ENCODE measurements at places on chromosomes 2 and 18.
A peak's percentile ranks its signal among the peaks of the same experiment; 100 is the strongest.

GRCh38 chr18:80200171-80200931, 47.0 kb downstream of the PARD6G start:
- DNase-seq: peak; percentile 54

GRCh38 chr2:232993231-232993821, 19.7 kb downstream of the NGEF start:
- DNase-seq: no peak

DNA sequence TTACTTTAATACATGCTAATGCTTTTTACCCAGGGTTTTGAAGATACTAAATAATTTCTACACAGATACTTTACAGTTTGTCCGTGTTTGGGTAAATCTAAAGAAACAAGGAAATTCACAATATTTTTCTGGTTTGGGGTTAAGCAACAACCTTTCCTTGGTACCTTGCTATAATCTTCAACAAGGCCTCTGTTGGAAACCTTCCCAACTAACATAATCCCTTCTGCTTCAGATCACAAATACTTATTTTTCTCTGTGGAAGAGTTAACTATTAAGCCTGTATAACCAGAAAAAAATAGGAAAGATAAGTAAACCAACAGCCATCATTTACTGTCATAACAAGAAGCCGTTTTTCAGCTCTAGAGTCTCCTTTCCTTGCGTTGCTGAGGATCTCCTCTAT, 15.0 kb downstream of the FEZ2 start:
- DNase-seq: no peak

DNA sequence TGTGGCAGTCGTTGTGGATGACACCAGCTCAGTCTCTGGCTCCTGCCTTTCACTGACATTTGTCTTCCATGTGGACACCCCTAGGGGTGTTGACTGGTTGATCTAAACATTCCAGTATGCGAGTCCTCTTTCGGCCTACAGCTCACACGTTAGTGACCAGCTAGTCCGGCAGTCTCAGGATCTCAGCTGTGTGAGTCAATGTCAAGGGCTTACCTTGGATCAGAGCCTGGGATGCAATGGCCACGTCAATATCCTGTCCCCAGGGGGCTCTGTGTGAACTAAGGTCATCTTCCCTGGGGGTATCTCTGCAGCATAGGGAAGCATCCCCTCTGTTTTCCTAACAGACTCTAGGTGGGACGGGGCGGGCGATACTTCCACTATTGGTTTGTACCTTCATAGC, 35.1 kb upstream of the YWHAQ start:
- no peak for DNase-seq

DNA sequence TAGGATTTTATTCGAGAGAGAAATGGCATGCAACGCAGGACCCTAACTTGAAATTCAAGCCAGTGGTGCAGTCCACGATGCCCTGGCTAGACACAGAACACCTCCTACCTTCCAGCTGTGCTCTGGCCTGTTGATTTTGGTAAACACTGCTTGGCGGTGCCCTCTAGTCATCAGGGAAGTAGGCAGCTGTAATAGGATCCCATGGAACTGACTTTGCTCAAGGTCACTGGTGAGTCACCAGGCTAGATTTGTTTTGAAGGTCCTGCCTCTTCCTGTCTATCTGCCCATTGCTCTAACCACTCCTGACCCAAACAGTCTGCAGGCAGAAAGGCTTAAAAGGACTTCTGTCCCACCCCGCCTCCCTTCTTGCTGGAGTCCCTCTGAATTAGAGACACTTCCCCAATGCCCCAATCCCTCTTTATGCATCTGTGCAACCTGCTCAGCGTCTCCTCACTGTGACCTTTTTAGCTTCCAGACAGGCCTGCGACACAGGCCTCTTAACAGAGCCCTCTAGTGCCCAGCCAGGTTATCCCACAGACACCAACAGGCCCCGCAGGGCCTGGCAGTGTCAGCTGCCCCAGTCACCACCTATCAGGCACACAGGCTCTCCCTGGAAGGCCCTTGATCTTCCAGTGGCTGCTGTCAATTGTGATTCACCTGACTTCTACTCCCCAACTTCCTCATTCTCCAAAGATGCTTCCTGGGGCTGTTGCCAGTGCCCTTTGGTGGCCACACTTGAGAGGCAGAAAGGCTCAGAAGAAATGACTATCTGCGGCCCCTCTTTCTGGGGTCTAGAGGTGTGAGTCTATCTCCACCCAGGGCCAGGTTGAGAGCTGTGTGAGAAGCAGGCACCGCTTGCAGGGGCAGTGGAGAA, 5.2 kb downstream of the TMEM127 start:
- peak; percentile 57 for DNase-seq
